ENCODE measurements at places on chromosomes 5 and 9.

GRCh38 chr5:76594107-76594506 lies 29.1 kb downstream of the F2RL2 start:
- DNase-seq: no peak

DNA sequence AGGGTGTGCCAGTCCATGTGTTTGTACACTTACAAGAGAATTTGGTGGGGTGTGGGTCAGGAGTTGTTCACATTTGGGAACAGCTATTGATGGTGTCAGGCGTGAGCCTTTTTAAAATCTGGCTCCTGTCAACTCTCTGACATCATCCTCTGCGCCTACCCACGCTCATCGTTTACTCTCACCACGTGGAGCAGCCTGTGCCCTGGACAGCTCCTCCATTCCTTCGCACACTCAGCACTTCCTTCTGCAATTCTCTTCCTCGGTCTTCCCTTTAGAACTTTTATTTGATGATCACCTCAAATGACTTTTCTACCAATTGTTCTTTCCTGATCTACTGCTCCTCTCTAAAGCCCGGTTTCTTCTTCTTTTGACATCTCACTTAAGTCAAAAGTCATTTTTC lies 42.1 kb upstream of the GNAQ start:
- DNase-seq: no peak

- DNase-seq: no peak
Measured at GRCh38 chr9:124040186-124040931, 28.8 kb downstream of the LHX2 start.

DNA sequence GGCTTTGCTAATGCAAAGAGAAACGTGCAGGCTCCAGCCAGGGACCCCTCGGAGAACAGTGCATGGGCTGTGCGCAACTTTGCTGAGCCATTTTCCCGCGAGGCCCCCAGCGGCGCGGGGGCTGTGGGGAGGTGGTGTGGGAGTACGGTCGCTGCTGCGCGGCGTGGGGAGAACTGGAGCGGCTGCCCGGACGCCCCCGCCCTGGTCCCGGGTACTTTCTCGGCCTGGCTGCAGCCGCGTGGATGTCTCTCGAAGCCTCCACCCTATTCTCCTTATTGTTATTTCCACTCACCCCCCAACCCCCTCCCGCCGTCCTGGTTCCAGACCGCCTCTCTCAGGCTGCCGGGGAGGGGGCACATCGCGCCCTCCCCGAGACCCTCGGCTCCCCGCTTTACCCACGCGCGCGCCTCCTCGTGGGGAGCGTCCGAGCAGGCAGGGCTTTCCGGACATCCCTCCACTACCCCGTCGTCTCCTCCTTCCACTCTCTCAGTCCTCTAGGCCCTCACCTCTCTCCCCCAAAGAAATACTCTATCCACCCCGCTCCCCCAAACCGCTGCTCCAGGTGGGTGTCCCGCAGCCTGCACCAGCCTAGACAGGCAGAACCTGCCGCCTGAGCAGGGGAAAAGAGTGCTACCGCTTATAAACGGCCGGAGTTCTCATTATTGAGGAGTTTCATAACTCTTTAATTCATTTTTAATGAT lies 68.6 kb upstream of the TBCA start:
- no peak for DNase-seq

DNA sequence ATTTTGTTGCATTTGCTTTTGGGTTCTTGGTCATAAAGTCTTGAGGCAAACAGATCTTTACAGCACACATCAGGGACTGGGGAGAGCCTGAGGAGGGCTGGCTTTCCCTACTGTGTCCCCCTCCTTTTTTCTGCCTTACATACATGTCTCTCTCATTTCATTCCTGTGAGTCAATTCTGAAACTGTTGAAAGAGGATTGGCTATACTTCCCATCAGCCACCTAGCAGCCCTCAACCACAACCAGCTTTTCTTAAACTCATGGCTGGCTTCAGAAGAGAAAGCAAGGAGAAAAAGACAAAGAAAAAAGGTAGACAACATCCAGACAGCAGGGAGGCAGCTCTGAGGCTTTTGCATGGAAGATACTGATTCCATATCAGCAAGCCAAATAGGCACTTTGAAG lies 374.8 kb upstream of the KIF2A start:
- DNase-seq: no peak

- DNase-seq: no peak
Measured at GRCh38 chr9:121950866-121951265, 142.2 kb downstream of the TTLL11 start.

DNA sequence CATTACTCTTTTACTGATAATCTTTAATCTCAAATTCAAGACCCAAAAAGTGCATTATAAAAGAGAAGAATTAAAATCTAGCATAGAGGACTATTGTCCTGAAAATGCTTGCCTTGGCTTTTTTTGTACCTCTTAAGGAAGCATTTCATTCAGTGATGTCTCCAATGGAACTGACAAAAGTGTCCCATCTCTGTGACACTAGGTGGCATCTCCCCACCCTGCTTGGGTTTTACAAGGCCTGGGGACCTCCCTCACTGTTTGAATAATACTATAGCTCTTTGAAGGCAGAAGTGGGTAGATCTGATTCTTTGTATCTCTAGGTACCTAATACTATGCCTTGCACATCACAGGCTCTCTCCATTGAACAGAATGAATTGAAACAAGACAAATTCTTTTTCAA lies 180.6 kb downstream of the EPB41L4A start:
- no peak for DNase-seq

DNA sequence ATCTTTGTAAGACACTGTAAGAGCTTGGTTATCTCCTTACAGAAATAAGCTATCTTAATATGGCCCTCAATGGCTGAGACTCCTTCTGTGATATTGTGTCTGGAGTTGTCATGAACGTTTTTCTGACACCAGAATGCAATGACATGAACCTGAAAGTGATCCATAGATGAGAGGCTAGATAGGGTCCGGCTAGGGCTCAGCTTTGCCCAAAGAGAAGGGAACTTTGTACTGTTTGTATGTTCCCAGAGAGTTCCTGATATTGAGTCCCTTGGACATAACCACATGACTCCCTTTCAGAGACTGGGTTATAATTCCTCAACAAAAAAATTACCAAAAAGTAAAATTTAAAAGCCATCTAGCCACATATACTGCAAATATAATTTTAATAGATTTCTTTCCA lies 575.8 kb upstream of the CLINT1 start:
- no peak for DNase-seq

DNA sequence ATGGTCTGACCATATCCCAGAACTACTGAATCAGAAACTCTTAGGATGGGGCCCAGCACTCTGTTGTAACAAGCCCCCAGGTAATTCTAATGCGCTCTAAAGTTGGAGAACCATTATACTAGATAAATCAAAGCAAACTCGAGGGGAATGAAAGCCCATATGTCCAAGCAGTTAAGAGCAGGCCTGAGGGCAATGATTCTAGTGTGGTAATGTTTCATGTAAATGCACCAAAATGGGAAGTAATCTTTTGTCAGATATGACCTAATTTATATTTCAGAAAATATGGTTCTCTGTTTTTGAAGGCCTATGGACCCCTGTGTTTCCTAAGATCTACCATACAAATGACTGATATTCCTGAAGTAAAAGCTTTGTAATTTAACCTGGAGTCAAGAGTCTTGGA lies 108.0 kb upstream of the PTGER4 start:
- DNase-seq: no peak

- no peak for DNase-seq
Measured at GRCh38 chr5:139158791-139159190, 39.4 kb downstream of the SIL1 start.

DNA sequence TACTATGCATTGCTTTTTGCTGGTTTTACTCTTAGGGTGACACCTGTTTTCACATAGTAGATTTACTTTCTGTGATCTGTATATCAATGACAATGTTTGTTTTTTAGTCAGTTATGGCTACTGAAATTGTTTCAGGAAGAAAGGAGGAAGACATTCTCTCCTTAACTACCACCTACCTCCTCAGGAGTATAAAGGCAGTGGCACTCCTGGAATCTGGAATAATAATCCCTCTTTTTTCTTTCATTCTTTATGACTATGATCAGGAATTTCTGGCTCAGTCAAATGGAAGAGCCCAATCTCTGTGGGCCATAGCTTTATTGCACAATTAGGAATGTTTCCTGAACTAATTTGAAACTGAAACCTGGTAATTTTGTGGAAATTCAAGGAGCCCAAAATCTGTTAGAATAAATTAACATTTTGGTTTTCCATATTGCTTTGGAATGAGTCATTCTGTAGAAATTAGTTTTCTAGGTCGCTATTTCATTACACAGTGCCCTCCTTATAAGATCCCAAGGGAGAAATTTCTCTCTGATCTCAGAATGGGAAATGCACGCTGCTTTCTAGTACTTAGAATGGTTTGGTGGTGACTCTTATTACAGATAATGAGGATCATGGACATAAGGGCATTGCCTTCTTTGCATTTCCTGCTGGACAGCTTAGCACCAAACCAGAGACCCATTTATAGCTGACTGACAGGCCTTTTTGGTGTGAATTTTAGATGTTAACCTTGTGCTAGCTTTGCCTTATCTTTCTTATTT lies 95.3 kb upstream of the VLDLR start:
- DNase-seq: no peak

DNA sequence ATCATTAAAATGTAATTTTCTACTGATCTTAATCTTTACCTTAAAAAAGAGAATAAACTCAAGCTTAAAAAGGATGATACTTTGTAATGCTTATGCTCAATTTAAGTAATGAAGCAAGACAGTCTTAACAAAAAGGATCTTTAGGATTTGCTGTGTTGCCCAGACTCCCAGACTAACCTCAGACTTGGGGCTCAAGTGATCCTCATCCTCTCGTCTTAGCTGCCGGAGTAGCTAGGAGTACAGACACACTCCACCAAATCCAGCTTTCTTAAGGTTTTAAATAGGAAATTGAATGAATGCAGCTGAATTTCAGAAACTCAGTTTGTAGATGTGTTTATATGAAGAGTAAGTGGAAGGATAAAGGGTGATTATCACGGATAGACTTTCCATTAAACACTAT lies 400.5 kb upstream of the DAB2 start:
- DNase-seq: no peak

DNA sequence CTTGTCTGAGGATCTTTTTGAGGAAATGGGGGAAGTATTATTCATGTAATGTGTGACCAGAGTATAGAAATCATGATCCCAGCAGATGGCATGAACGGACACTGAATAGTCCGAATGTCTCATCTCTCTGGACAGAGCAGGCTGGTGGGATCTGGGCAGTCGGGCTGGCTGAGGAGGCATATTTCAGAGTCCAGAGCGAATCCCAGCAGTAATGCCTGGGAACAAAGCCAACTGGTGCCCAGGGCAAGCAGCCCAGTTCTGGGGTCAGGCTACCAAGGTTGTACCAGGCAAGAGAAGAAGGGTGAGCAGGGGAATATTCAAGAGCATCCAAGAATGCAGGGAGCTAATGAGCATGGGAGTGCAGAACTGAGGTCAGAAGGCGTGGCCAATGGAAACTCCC lies 306.4 kb downstream of the ZSWIM6 start:
- DNase-seq: no peak

DNA sequence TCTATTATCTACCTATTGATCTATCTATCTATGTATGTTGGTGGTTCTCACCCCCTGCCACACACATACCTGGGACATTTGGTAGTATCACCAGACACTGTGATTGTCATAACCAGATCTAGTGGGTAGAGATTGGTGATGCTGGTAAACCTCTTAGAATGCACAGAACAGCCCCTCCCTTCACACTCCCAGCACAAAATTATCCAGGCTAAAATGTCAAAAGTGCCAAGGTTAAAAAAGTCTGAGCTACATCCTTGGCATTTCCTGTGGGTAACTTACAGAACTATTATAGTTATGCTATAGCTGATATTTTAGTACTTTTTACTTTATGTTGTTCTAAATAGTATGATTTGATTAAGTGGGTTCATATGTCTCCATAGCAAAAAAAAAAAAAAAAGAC lies 151.0 kb downstream of the FER start:
- no peak for DNase-seq

GRCh38 chr5:33842456-33842855 lies 49.3 kb downstream of the ADAMTS12 start:
- no peak for DNase-seq

- DNase-seq: no peak
Measured at GRCh38 chr9:104617418-104617817, 586 bp downstream of the OR13C9 start.

DNA sequence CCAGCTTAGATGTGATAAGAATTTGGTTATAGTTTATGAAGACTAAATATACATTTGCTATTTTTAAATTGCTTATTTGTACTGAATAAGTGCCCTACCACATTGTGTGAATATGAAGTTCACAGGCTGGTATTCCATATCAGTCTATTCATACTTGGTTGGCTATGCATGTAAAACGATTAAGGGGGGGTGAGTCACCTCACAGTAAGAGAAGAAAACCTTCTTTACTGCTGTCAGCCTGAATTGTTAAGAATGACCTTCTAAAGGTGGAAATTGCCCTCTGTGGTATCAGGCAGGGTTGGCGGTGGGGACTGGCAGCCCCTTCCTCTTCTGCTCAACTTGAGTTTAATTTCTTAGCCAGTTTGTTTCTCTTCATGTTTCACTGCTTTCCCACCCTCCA lies 127.0 kb upstream of the RPS23 start:
- DNase-seq: no peak

DNA sequence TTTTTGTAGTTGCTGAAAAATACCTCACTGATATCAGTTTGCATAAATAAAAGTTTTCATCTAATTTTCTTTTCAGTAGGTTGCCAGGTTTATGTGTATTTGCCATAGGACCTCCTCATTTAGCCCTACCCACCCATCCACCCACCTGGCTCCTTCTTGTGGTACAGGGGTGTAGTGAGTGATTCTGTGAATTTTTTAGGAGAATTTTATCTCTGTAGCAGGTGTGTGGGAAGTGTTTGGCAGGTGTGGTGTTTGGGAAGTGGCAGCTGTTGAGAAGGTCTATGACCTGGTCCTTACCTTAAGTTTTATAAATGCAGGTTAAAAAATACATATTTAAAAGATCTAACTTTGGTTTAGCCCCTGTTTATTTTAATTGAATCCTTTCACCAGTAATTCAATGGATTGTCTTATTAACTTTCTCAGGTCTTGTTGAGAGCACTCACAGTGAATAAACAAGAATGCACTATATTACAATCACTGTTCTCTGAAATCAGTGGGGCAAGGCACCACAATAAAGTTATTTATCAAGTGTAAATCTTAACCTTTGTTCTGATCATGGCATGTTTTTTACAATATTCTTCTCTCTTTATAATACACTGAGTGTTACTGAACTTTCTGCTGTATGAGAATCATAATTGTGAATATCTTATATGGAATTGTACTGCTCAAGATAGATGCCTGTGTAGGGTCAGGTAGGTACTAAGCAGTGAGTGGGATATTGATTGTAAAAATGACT lies 189.1 kb downstream of the WDR70 start:
- DNase-seq: no peak

- no peak for DNase-seq
Measured at GRCh38 chr5:111562561-111562960, 50.2 kb upstream of the STARD4 start.

- no peak for DNase-seq
Measured at GRCh38 chr5:126519637-126520592, 75.1 kb downstream of the ALDH7A1 start.

All from stimulated activated CD8-positive, alpha-beta memory T cell treated with anti-CD3 and anti-CD28 coated beads, Interleukin-7, amount 100 ng/mL, for 1 hour (primary cell).